Pulmonary artery endothelial cell (primary cell): ENCODE measurements at places on chromosomes 7 and 10. TPM values are rescaled to one million over a fixed set of nuclear protein-coding genes. Genes with fewer than 3 reads are reported as not detected.

GRCh38 chr10:105154736-105155135 lies 513.6 kb downstream of the SORCS3 start:
- DNase-seq: no peak

DNA sequence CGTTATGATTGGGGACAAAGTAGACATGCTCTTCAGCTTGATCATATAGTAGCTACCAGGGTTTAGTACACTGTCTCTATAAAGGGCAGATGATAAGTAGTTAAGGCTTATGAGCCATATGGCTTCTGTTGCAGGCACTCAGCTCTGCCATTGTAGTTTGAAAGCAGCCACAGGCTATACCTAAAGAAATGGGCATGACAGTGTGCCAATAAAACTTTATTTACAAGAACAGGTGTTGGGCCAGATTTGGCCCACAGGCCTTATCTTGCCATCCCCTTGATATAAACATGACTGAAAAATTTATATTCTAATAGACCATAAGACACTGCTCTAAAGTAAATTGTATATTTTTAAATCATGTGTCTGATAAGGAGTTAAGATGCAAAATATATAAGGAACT lies 36.6 kb downstream of the GRK5 start:
- DNase-seq: no peak

DNA sequence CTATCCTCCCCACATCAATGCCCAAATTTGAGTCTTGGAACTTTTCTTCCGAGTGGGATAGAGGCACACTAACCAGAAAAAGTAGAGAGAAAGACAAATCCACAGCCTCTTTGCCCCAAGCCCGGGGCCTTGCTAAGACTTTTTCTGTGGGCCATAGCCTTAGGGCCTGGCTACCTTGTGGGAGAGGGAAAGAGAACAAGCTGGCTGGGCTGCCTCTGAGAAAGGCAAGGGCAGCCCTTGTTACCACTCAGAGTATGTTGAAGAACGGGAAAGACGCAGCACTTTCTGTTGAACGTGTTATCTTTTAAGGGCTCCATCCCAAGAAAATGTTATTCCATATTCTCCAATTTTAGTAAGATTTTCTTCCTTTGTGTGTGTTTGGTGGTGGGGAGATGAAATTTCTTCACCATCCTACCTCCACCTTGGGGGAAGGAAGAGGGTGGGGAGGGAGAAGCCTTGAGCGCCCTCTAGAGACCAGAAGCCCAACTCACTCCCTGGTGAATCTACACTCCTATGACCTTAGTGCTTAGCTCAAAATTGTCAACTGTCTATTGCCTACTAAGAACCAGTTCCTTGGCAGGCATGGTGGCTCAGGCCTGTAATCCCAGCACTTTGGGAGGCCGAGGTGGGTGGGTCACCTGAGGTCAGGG lies 3.9 kb upstream of the NRF1 start:
- DNase-seq: no peak

GRCh38 chr10:78143576-78143975 lies 109.9 kb downstream of the RPS24 start:
- DNase-seq: no peak

DNA sequence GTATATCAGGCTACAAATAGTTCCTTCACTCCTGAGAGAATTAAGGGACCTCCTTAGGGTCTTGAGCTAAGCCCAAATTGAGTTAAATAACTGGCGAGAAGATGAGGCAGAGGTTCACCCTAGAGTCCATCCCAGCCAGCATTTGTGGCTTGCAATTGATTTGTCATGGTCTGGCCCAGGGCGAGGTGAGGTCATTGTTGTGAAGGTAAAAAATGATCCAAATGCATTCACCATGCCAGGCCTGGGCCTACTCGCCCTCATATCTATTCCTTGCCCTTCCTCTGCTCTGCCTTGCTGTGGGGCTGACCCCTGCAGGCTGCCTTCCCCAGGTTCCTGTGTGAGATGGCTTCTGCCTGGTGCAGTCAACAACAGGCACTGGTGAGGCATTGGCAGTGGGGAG lies 207.2 kb downstream of the ZNF365 start:
- no peak for DNase-seq

DNA sequence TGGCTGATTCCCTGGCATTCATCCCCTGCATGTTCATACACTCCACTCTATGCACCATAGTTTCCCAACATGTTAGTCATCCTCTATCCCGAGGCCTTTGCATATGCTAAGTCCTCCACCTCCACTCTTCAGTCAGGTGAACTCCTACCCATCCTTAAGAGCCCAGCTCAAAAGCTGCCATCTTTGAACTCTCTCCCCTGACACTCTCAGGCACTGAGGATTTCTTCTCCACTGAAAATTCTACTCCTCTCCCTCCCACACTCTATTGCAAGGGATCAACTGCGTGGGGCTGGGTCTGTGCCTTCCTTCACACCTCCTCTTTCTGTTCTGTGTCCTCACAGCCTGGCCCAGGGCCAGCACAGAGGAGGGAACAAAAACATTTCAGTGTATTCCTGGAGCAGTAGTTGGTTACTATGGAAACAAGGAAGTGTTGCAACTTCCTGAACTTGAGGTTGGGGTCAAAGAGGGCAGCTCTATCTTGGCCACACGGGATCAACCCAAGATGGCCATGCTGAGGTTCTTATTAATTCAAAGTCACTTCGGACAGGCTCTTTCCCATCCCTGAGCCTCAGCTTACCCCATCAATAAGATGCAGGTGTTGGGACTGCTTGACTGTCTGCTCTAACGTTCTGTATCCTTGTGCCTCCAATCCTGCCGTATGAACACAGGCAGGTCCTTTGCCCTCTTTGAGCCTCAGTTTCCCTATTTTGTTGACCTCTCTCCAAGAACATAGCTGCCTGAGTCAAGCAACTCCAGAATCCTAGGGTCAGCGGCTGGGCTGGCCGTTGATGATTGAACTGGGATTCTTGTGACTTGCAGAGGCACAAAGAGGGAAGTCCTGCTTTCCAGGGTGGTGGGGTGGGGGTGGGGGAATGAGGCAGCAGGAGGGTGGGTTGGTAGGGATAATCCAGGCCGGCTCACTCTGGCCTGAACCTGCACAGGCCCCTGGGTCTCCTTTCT lies 15.5 kb downstream of the ZMIZ1 start:
- DNase-seq: peak; percentile 94

DNA sequence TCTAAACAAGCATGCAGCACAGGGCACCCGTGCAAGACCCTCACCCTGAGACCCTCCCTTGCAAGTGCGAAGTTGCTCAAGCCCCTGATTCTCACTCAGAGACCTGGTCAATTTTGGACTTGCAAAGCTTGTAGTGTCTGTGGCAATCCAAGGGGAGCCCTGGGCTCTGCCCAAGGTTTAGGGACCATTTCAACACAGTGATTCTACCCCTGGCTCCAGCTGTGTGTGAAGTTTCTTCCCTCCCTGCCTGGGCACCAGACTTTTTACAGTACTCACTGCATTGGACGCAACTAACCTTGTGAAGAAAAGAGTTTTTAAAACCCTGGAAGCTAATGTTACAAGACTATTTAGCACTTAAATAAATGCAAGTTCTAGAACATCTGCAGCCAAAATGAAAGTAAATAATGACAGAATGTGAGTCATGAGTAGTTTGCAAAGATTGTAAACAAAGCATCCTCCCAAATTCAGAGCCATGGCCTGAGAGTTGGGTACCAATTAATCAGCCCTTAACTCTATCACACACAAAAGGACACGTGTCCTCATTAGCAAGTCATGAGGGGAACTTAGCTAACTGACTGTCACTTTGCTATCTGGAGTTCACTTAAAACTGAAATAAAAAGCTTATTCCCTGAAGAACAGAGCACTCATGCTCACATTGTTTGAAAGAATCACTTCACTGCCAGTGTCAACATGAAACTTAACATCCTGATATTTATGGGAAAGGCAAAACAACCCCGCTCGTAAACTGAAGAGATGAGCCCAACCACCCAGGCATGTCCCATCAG lies 48.1 kb downstream of the RGS10 start:
- DNase-seq: no peak

GRCh38 chr10:44520651-44521050 lies 135.8 kb upstream of the CXCL12 start:
- DNase-seq: no peak

GRCh38 chr10:1290071-1290471 lies 233.9 kb downstream of the WDR37 start:
- DNase-seq: no peak

GRCh38 chr7:81925530-81925929 lies 155.7 kb upstream of the HGF start:
- no peak for DNase-seq

DNA sequence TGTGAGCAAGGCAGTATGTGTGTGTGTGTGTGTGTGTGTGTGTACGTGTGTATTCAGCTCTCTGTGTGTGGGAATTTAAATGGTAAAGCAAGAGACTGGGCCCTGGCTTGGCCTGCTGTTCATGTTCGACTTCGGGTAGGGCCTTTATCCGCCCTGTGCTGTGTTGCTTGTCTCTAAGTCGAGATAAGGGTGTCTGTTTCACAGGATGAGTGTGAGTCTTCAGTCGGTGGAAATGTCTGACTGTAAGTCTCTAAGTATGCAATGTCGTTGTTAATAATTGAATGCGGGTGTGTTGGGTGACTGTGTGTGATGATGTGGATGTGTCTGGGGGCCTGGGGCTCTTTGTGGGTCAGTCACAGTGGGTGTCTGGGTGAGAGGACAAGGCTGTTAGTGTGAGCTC lies 34.8 kb downstream of the HIF1AN start:
- no peak for DNase-seq

DNA sequence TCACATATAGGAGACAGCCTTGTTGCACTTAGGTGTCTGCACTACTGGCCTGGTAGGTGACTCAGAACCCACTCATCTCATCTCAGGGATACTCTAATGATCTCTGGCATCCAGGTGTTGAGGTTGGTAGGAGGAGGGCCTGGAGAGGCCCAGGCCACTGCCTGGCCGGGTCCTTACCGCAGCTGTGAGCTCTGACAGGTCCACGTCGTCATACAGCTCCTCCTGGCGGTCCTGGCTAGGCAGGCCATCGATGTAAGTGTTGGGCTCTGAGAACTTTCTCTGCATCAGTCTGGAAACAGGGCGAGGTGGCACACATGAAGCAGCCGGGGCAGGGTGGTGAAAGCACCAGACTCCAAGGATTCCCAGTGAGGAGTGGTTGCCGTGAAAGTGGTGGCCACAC lies 62.1 kb downstream of the VWA2 start:
- DNase-seq: no peak

DNA sequence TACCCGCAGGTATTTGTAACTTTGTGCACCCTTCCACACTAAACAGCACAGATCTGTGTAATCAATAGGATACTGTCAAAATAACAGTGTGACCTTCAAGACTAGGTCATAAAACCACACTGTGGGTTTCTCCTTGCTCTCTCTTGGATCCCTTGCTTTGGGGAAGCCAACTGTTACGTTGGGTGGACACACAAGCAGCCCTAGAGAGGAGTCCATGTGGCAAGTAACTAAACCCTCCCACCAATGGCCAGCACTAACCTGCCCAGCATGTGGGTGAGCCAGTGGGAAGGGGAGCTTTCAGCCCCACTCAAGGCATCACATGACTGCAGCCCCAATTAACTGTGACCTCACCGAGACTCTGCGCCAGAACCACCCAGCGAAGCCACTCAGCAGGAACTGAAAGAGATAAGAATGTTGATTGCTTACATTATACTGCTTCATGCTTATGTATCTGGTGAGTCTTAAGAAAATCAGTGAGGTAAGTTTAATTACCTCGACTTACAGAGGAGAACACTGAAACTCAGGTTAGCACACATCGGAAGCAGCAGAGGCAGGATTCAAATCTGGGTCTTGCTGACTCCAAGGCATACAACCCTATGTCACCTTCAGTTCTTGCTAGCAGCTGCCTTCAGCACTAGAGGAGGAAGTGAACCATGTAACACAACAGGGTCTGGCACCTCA lies 9.4 kb upstream of the ZC3HAV1 start:
- no peak for DNase-seq

DNA sequence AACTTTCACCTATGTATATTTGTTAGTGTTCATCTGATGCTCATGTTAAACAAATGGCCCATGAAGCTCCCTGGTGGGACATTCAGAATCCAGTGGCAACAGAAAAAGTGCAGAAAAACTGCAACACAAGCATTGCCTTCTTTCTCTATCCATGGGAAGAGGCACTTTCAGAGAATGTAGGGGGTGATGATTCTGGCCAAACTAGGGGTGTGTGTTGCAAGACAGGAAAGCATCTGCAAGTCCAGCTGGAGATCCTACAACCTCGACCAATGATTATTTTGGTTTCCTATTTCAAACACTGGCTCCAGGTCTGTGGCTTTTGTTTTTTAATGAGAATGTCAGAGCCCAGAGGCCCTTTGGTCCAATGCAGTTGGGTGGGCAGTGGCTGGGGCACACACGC lies 198.7 kb downstream of the CXCL12 start:
- no peak for DNase-seq

DNA sequence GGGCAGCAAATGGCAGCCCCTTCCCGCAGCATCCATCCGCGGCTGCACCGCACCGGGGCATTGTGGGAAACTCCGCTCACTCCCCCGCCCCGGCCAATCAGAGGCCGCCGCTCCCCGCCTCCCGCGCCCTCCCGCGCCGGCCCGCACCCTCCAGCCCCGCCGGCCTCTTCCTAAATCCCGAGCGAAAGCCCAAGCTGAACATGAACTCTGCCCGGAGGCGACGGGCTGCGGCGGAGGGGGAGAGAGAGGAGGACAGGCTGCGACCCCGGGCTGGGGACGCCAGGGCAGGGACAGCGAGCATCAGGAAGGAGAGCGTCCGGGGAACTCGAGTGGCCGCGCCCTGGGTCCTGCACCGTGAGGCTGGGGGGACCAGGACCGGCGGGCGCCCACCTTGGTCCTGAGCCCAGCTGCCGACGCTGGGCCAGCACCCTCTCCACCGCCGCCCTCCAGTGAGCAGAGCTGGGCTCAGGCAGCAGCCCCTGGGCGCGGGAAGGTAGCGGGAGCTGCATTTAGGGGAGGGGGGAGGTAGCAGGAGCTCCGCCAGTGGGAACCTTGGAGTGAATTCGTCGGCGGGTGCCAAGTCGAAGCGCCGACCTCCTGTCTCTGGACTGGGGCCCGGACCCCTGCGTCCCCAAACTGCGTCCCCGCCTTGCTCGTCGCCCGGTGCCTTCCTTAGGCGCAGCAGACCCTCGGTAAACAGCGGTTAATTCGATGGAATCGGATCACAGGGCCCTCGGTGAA lies at the start of gene DGKI:
DGKI (minus strand) TSS at position 148 of the 741 bp plus-strand sequence.
- DNase-seq: no peak

DNA sequence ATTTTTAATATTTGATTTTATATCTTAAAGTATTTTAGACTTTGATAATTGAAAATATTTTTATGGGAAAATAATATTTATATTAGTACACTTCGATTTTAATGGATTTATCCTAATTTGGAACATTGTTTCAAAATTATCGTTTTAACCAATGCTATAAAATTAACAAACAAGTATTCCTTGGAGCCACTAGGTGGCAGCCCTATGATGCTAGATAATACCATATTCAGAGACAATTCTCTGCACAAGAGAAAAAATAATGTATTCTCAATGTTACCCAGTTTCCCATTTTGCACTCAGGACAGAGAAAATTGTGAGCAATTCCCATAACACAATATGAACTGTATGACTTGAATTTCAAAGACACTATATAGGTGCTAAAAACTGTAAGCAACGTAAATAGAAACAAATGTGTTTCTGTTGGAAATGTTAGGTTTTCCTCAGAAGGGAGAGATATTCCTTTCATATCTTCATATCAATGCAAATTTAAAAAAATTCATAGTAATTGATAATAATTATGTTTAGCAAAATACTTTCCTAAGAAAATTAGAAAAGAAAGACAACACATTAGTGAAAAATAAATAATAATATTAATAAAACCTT lies 237.8 kb downstream of the SEMA3E start:
- peak; percentile 7 for DNase-seq

GRCh38 chr10:83166344-83166743 lies 973.0 kb upstream of the GHITM start:
- no peak for DNase-seq

The BLOC1S2 gene
- total RNA-seq: 43.3 and 69.8 TPM in 2 replicates

The ITGB8 gene
- 5.1 and 6.4 TPM in 2 replicates for total RNA-seq

The TNS3 gene
- 15.8 and 30.4 TPM in 2 replicates for total RNA-seq

The SEMA3D gene
- total RNA-seq: 0.95 and 1.8 TPM in 2 replicates

The PTPRZ1 gene
- not detected in 2 replicates for total RNA-seq

The SSC4D gene
- total RNA-seq: 0.46 and 0.60 TPM in 2 replicates

The WAC gene
- total RNA-seq: 45.6 and 64.4 TPM in 2 replicates
